Activated CD8-positive, alpha-beta memory T cell treated with anti-CD3 and anti-CD28 coated beads for 1 hour (primary cell): ENCODE measurements at places on chromosomes 16 and 17.

GRCh38 chr16:85098565-85098964, 13.7 kb downstream of the CIBAR2 start:
- no peak for DNase-seq

- DNase-seq, result no peak
Observed at GRCh38 chr16:31080035-31080629, 5.9 kb downstream of the ZNF646 start.

DNA sequence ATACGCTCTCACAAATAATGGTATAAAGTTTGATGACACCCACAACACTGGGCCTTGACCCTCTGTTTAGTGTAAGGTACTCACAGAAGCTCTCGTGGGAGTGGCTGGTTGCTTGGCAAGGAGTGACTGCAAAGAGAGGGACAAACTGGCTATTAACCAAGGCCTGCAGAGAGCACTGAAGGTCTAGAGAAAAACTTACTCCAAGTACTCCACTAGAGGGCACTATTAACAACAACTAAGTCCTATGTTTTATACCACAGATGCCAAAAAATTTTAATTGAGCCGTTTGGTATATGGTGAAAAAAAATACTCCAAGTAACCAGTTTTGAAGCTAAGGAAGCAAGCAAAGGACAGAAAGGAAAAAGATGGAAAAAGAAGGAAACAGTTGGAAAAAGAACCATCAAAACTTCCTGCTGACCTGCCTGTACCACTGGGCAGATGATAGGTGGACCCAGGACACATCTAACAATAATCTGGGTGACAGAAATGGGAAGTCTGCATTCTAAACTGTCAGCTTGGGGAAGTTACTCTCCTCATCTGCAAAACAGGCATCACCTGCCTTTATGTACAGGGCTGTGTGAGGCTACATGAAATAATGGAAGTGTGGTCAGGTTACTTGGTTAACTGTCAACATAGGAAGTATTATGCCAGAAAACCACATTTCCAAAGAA, 23.2 kb downstream of the DYNC1LI2 start:
- DNase-seq, result no peak

DNA sequence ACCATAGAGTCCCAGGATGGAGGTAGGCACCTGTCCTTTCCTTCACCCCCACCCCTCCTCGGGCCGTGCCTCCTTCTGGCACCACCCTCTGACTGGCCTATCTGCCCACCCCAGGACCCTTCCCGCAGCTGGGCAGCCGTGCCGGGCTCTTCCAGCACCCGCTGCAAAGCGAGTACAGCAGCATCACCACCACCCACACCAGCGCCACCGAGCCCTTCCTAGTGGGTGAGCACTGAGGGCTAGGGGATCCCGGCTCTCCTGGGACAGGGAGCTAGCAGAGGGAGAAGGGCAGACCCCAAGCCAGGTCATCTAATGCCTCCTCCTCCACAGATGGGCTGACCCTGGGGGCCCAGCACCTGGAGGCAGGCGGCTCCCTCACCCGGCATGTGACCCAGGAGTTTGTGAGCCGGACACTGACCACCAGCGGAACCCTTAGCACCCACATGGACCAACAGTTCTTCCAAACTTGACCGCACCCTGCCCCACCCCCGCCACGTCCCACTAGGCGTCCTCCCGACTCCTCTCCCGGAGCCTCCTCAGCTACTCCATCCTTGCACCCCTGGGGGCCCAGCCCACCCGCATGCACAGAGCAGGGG, 7.8 kb downstream of the GALK1 start:
- DNase-seq, result no peak

- no peak for DNase-seq
Observed at GRCh38 chr16:68617734-68618133, 27.4 kb upstream of the CDH3 start.

- no peak for DNase-seq
Observed at GRCh38 chr16:69253870-69254341, 57.2 kb upstream of the VPS4A start.

DNA sequence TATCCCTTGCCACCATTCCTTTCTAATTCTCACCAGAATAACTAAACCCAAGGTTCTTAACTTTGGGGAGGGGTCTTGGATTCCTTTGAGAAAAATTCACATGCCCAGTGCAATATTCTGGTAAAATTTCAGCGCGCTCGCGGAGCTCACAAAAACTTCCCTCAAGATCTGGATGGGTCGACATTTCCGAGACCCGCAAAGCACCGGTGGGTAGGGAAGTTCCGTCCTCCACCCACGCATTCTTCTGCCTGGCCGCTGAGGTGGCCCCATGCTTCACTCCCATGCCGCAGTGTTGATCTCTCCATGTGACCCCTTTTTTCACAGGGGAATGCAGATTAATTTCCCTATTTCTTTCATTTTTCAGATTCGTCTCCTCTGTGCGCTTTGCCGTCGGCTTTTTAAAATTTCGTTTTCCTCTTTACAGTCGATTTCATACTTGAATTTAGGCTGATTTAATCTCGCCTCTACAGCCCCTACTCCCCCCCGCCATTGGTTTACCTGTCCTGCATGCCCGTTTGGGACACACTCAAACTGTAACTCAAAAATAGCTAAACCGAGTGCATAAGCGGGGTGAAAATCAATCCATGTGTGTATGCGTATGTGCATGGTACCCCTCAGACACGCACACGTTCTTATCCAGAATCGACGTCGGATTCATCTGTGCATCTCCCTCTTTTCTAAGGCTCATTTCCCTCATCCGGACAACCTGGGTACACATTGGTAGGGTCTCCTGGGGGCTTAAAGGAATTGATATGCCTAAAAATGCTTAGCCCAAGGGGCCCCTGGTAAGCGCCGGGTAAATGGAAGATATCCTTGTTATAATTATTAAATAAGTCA, 1.4 kb upstream of the SP6 start:
- DNase-seq, result no peak

DNA sequence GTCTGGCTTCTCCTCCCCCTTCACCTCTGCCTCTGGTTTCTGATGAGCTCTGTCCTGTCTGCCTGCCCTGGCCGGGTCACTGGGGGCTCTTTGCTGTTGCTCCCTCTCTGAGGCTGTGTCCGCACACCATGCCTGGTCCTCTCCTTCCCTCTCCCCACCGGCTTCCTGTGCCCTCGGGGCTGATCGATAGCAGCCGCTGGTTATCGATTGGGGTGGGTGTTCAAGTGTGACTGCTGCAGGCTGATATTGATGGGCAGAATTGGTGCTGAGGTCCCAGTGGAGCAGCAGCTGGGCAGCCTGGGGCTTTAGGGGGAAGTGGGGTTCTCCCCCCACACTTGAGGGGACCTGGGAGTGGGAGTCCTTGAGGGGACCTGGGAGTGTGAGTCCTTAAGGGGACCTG, 16.4 kb downstream of the MRM1 start:
- no peak for DNase-seq

DNA sequence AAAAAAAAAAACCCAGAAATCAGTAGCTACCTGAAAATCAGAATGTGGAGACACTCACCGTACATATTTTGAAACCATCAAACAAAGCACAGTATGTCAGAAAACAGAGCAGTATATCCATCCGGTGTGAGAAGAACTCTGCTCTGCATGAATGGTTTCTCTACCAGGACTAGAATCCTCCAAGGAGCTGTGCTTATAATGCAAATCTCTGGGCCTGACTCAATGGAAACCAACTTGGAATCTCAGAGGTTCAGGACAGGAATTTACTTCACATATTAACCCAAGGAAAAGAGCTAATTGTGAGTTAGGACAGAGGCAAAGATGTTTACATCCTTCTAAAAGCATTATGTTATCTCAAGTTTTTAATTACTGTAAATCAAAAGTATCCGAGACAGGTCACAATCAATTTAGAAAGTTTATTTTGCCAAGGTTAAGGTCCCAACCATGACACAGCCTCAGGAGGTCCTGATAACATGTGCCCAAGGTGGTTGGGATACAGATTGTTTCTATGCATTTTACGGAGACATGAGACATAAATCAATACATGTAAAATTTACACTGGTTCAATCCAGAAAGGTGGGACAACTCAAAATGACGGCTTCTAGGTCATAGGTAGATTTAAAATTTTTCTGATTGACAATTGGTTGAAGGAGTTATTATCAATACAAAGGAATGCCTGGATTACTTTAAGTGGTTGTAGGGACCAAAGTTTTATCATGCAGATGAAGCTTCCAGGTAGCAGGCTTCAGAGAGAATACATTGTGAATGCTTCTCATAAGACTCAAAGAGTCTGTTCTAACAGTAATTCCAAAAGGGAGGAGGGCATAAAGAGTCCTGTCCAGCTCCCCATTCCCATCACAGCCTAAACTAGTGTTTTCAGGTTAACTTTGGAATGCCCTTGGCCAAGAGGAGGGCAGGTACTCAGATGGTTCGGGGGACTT, 164.1 kb downstream of the CDH8 start:
- DNase-seq, result no peak

- no peak for DNase-seq
Observed at GRCh38 chr17:65707780-65708179, 146.3 kb upstream of the AXIN2 start.

DNA sequence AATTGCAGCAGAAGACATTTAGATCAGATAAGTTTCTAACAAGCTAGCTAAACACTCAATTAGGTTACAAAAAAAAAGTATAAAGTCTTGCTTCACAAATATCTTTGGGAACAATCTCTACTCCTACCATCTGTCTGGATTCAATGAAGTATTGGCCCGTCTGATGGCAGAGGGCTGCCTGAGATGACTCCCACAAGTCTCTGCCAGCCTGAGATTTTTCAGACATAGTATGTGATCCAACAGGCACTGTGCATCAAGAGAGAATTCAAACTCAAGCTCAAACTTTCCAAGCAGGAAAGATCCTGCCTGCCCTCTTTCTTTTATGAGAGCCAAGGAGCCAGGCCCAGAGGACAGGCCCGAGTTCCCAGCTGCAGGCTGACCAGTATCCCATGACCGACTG, 22.6 kb downstream of the SLC39A11 start:
- DNase-seq, result no peak

DNA sequence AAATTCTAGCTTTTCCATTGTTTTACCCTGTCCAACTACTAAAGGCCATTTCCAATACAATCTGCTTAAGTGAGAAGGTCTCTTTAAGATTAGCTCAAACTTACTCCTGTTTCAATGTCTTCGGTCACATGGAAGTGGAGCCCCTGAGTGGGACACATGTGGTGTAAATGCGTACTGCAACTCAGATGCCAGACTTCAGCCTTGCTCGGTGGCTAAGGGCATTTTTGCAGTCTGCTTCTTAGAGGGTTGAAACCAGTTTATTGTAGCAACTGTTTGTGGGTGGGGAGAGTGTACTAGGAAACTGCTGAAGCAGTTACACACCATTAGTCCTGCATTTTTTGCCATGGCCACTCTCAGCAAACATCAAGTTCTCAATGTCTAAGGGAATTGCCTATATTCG, 140.6 kb downstream of the PARN start:
- no peak for DNase-seq

- DNase-seq, result peak; percentile 76
Observed at GRCh38 chr17:44014437-44015172, at the start of gene TMEM101. TMEM101 (minus strand) TSS chr17:44014963; CDS start chr17:44014952, 11 bp downstream.

- DNase-seq, result no peak
Observed at GRCh38 chr16:8679151-8679550, 4.7 kb downstream of the ABAT start.

DNA sequence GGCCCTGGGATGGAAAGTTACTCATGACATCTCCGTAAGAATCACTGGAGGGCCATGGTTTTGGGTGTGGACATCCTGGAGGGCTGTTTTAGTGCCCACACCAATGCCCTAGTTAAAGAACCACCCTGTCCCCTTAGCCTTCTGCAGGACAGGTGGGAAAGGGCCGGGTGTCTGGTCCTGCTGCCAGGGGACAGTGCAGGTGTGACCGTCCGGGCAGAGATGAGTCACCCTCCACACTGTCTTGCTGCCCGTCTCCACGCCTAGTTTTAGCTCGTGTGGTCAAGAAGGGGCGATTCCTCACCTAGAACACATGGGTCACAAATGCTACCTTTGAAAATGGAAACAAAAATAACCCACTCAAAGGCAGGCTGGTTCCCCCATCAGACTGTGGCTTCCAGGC, 17.0 kb downstream of the CEP295NL start:
- no peak for DNase-seq

DNA sequence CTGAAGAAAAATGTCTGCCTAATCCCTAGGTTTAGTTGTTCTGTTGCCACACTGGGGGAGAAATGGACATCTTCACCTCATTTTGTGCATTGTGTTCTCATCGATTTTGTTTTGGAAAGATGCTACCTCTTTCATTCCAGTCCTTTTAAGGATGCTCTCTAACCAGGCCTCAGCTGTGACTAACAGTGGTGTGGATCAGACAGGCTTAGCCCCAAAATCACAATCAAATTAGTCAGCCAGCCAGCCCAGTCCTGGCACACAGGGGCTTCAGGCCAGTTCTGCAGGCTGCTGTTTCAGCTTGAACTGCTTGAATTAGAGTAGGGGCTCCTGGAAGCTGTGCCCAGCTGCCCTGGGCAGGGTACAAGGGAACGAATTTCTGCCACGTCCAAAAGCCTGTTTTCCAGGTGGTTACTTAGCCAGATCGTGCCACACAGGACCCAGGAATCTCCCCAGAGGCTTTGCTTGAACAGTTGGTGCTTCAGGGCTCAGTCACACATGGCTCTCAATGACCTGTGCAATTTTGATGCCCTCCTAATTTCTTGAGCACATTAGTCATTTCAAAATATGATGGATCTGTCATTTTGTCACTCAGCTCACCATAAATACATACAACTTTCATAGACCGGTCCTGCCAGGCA, 60.7 kb downstream of the CLEC16A start:
- no peak for DNase-seq

DNA sequence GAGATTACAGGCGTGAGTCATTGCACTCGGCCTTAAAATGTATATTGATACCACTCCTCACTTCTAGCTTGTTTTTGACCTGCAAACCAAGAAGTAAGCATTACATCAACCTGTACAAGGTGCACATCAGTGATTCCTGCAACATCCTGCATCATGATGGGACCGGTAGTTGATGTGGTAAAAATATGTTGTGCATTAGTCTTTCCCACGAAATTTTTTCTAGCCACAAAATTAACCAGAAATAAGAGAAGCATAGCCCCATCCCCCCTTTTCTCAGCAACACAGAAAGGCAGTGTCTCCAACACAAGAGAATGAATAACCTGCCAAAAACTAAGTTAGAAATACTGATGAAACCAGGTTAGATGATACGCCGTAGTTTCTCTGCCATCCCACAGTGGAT, 21.1 kb upstream of the NSMCE1 start:
- DNase-seq, result no peak

DNA sequence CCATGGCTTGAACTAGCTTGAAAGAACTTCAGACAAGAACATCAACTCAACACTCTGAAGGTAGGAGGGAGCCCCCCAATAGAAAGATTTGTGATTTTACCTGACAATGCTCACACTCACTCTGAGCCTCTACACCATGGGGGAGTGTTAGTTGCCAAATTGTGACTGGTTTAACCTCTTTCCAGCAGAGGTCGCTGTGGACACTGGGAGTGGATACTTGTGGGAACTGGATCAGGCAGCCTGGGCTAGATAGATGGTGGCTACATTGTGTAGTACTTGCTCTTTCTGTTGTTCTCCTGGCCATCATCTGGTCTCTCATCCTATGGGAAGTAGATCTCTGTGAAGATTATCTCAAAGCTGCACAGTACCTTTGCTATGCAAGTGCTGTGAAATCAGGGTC, 2.9 kb downstream of the SMPD3 start:
- no peak for DNase-seq

DNA sequence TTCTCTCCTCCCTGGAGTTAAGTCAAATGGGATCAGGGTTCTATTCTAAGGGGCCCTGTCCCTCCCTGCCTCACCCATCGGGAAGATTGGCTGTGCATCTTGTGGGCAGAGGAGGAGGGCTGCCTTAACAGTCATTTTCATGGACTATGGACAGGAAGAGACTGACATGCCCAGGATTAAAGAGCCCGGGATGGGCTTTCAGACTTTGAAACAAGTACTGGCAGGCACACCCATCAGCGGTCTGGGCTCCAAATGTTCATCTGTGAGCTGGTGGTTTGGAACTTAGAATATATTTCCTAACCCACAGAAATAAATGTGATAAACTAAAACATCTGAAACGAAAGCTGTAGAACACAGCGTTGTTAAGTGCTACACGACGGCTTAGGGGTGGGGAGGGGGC, 6.5 kb downstream of the SLC6A4 start:
- DNase-seq, result no peak
